ENCODE measurements at places on chromosomes 7 and 10. TPM values are rescaled to one million over a fixed set of nuclear protein-coding genes. Genes with fewer than 3 reads are reported as not detected.

Gene AASS
- 17.2 TPM for total RNA-seq

Gene IFIT1B
- under 0.01 TPM for total RNA-seq

Gene ZNF485
- total RNA-seq: 6.7 TPM

Gene EXOC6
- 14.0 TPM for total RNA-seq

Gene HKDC1
- total RNA-seq: not detected

Gene LRRC4
- 0.54 TPM for total RNA-seq

Gene LRIT1
- total RNA-seq: not detected

Gene CTAGE4
- total RNA-seq: not detected

DNA sequence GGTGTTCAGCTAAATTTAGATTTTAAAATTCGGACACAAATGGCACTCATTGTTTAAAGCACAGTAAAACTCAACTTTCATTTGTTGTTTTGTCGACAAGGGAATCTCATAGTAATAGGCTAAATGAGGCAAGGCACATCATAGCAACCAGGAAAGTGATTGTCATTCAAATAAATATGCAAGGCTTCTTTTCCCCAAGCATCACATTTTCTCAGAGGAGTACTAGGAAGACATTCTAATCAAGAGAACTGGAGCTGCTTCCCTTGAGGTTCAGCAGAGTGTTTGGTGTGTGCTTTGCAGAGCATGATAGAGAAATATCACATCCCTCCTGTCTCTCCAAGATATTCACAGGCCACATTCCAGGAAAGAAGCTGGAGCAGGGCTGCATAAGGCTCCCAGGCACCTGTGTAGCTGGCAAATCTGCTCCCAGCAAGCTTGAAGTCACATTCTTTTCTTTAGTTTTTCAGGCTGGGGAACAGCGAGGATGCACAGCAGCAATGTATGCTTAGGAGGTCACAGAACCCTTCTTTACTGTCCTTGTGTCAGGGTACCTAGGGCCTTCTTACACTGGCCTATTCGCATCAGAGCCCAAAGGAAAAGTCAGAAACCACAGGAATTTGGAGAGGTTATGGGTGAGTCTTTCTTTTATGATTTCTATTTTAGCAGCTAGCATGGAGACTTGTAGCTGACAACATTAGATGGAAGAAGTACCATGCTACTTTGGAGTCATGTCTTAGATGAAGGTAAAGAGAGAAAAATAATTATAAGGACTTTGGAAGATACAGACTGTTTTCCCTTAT lies 95.9 kb upstream of the HDAC9 start:
- DNase-seq: no peak

Data from hematopoietic multipotent progenitor cell (in vitro differentiated cells).